ENCODE measurements at places on chromosomes 1 and 21.

- DNase-seq = no peak
Observed at GRCh38 chr21:28442624-28443023, 550.1 kb downstream of the LTN1 start.

- no peak for DNase-seq
Observed at GRCh38 chr1:53480678-53481077, 21.5 kb downstream of the DMRTB1 start.

DNA sequence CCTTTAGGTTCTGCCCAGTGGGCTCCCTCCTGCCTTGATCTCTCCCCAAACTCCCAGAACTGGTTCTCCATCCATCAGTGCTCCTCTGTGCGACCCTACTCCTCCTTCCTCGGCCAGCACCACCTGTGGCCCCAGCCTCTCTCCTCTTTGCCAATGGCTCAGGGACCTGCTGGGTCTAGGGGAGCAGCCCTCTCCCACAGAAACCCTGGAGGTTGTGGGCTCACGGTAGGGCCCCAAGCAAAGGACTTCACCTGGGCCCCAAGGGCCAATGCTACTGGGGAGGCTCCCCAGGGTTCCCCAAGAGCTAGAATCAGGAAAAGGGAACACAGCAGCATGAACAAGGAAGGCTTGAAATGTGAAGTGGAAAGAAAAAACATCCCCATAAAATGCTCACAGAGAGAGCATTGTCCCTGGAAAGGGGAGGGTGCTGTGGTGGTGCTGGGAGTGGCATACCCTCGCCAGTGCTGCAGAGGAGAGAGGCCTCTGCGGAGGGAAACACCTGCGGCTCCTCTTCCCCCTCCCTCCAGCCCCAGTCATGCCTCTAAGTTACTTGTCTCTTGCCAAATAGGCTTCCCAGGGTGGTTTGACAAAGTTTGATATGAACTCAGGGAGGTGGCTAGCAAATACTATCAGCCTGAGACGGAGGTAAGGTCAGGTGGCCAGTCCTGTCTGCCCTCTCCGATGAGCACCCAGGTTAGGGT is 2.5 kb downstream of the TMEM63A start:
- DNase-seq = peak; percentile 84

DNA sequence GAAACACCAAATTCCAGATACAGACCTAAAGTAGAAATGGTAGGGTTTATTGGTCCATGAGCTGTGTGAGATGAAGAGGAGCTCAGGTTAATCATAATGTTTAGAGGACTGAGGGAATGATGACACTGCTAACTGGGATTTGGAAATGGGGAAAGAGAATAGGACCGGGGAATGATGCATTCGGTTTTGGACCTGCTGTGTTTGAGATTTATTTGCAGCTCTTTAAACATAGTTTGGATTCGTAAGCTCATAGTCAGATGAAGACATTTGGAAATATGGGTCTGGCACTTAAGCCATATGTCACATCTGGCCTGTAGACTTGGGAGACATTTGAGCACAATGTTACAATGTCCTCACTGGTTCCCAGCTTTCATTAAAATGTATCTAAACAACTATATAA is 127.9 kb upstream of the DUSP10 start:
- DNase-seq = no peak

DNA sequence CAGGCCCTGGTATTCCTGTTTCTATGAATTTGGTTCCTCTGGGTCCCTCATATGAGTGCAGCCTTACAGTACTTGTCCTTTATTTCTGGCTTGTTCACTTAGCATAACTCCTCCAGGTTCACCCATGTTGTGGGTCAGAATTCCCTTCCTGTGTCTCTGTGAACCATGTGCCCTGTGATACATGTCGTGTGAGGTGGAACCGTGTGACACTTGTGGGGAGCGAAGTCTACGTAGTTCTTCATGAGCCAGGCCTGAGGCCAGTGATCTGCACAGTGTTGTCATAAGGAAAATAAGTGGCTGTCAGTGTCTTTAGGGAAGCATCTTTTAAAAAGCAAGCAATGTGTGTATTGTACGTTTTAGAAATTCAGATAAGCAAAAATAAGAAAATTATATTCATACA is 122.8 kb downstream of the GALNT2 start:
- no peak for DNase-seq

GRCh38 chr1:175269151-175269550 is 76.6 kb upstream of the KIAA0040 start:
- DNase-seq = peak; percentile 2

- peak; percentile 49 for DNase-seq
Observed at GRCh38 chr1:52032785-52033131, 852 bp downstream of the KTI12 start.

GRCh38 chr1:192952646-192953045 is 106.5 kb downstream of the UCHL5 start:
- DNase-seq = no peak

- DNase-seq = no peak
Observed at GRCh38 chr1:43766086-43766784, 58.9 kb downstream of the ST3GAL3 start.

- DNase-seq = no peak
Observed at GRCh38 chr1:161940866-161941591, 82.6 kb downstream of the OLFML2B start.

- DNase-seq = no peak
Observed at GRCh38 chr1:77489910-77490309, 192.5 kb downstream of the ZZZ3 start.

DNA sequence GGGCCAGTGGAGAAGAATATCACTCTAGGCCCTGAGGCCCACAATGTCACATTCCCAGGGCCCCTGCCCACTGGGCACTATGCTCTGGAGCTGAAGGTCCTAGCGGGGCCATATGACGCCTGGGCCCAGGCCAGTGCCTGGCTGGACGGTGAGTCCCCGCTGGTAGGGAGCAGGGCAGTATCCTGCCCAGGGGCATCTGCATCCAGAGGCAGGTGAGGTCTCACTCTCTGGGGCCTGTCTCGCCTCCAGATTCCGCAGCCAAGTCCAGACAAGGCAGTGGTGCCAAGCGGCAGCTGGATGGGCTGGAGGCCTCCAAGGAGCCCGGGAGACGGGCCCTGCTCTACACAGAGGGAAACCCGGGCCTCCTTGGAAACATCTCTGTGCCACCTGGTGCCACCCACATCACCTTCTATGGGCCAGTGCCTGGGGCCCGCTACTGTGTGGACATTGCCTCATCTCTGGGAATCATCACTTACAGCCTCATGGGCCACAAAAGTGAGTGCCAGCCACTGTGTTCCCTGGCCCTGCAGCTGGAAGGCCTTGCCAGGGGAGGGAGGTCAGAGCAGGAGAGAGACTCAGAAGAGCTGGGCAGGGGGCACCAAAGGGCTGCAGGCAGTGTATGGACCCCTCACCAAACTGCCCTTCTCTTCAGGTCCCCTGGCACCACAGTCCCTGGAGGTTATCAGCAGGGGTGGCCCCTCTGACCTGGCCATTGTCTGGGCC is 11.1 kb upstream of the PTPN7 start:
- DNase-seq = no peak

DNA sequence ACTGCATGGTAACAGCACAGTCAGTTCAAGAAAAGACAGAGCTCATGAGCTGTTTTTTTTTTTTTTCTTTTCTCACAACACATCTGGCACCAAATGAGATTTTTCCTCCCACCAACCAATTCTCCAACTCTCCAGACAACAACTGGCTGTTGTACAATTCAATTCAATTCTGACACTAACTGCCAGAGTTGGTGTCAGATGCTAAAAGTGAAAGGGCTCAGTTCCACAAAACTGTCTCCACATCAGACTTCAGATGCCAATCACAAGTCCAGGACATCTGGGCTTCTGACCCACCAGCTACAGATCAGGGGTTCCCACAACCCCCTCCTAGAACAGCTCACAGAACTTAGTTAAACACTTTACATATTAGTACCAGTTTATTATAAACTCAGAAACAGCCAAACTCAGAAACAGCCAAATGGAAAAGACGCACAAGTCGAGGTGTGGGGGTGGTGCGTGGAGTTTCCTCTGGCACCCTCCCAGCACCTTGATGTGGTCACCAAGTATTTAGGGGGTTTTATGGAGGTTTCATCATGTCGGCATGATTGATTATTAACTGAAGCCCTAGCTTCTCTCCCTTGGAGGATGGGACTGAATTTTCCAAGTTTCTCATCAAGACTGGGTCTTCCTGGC is 39.2 kb upstream of the LRRC8D start:
- DNase-seq = no peak
